ENCODE measurements at places on chromosomes 12 and 14. TPM values are rescaled to one million over a fixed set of nuclear protein-coding genes. Genes with fewer than 3 reads are reported as not detected.

The SAMD4A gene
- 20.2 TPM for total RNA-seq

The COL2A1 gene
- not detected for total RNA-seq

The STAB2 gene
- not detected for total RNA-seq

The GDF11 gene
- total RNA-seq = 6.6 TPM

The RAB21 gene
- 23.9 TPM for total RNA-seq

The SPTB gene
- total RNA-seq = under 0.01 TPM

The SLC7A7 gene
- total RNA-seq = 1.3 TPM

The KMT2D gene
- 41.0 TPM for total RNA-seq

The ZC2HC1C gene
- 1.8 TPM for total RNA-seq

The SFSWAP gene
- total RNA-seq = 26.7 TPM

The KERA gene
- not detected for total RNA-seq

The SLC38A4 gene
- total RNA-seq = 0.25 TPM

The PAPLN gene
- total RNA-seq = 5.1 TPM

The MANSC4 gene
- total RNA-seq = not detected

The PGAM5 gene
- total RNA-seq = 57.0 TPM

The PMCH gene
- not detected for total RNA-seq
